ENCODE measurements at places on chromosomes 5 and 9.

- DNase-seq = no peak
Observed at GRCh38 chr9:133518706-133519449, 5.9 kb downstream of the MYMK start.

DNA sequence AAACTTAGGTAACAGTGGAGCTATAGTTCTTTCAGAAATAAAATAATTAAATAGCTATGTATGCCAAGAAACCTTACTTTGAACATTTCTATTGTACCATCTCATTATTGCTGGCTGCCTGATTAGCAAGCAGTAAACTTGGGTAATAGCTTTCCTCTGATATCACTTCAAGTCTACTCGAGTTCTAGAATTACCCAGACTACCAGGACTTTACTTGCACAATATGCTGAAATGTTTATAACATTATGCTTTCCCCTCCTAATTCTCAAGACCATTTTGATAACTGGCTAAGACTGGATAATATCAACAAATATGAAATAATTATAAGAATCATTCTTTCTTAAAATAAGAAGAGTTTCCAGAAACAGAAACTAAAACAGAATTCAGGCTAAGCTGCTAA is 512.6 kb downstream of the RAB3C start:
- no peak for DNase-seq

- DNase-seq = no peak
Observed at GRCh38 chr5:55623789-55624188, 88.3 kb downstream of the SLC38A9 start.

DNA sequence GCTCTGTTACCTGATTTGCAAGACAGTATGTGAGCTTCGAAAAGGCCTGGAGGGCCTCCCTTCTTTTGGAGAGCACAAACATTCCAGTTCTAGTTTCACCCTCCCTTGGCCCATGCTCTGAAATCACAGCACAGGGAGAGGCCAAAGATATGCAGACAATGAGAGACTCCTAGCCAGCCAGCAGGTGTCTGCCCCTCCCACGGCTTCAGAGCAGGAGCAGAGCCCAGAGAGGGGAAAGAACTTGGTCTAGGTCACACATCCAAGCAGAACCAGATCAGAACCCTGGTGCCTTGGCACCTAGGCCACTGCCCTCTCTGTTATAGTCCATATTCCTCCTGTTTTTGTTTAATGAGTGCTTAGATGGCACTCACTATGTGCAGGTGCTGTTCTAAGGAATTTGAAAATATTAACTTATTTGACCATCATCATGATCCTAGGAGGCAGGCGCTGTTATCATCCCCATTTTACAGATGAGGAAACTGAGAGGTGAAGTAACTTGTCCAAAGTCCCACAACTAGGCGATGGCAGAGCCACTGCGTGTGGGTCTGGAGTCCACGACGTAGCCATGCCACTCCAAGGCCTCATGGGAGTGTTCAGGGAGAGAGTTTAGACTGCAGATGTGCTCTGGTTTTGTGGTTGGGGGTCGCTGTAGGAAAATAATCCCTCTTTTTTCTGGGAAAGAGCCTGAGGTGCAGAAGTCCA is 27.2 kb downstream of the TMOD1 start:
- DNase-seq = no peak

DNA sequence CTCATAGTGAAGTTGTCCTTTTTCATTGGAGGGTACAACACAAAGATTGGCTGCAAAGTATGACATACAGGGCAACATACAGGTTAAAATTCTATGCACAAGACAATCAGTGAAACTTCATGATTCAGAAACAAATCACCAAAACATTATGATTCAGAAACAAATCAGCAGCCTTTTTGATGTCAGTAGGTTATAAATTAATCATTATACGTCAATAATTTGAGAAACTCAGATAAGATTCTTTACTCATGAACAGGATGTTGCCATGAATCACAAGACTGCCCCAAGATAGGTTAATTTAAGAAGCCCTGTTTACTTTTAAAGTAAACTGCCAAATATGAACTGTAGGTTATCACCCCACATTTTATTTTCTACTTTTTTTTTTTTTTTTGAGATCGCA is 62.2 kb upstream of the IL33 start:
- no peak for DNase-seq

- DNase-seq = no peak
Observed at GRCh38 chr9:125850106-125850632, 103.0 kb downstream of the PBX3 start.

DNA sequence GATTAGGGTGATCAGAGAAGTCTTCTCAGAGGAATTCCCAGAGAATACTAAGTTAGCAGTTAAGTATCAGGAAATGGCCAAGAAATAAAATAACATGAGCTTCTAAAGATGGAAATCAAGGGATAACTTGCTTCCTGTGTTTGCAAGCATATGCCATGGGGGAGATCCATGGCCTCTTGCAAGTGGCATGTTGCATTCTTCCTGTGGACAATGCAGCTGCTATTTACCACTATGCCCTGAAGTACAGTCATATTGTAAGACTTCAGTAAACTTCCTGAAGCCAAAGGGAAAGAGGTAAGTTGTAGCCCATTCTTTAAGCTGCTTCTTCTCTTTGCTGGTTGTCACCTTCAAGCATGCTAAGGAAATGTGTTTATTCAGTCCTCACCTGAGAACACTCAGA is 154.7 kb upstream of the RUSC2 start:
- no peak for DNase-seq

- DNase-seq = no peak
Observed at GRCh38 chr9:72462340-72462739, 59.1 kb upstream of the TMC1 start.

GRCh38 chr5:177409043-177409801 is at the start of gene F12:
Gene F12, minus strand, starts transcription at chr5:177409564. Its CDS starts 37 bp downstream, at chr5:177409527.
- DNase-seq = no peak

DNA sequence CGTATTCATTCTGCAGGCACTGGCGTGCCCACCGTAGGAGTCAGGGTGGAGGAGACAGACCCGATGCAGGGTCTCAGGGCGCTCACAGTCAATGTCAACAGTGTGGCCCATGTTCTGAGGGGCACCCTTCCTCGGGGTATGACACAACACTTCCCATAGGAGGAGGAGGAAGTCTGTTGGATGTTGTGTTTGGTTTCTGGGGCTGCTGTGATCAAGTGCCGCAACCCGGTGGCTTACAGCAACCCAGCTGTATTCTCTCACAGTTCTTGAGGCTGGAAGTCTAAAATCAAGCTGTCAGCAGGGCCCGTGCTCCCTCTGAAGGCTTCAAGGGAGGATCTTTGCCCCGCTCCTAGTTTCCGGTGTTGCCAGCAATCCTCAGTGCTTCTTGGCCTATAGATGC is 5.6 kb upstream of the HNRNPAB start:
- no peak for DNase-seq

- DNase-seq = no peak
Observed at GRCh38 chr9:113875459-113876150, 504 bp upstream of the ZNF618 start.

DNA sequence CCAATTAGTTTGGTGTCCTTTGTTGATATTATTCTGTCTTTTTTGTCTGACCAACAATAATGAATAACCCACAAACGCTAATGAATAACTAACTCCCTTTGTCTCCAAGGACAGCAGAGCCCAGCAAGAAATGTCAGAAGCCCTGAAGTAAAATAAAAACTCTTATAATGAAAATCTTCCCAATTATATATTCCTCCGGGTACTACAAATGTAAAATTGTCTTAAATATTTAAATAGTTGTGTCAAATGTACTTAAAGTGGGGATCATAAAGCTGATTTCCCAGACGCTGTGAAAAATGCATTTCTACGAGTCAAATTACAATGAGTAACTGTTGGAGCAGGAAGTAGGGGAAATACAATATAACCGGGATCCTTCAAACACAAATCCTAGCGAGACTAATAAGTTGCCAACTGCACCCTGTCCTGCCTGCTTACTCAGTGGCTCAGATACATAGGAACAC is 22.3 kb downstream of the GLIS3 start:
- DNase-seq = no peak

DNA sequence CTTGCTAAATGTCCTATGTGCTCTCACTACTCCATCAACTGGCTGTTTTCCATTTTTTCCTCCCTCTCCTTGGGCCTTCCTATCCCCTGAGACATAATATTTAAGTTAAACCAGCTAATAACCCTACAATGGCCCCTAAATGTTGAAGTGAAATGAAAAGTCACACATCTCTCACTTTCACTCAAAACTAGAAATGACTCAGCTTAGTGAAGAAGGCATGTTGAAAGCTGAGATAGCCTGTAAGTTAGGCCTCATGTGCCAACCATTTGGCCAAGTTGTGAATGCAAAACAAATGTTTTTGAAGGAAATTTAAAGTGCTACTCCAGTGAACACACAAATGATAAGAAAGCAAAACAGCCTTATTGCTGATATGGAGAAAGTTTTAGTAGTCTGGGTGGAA is 48.8 kb upstream of the CDH10 start:
- no peak for DNase-seq

- no peak for DNase-seq
Observed at GRCh38 chr5:171582849-171583248, 163.4 kb downstream of the FGF18 start.

DNA sequence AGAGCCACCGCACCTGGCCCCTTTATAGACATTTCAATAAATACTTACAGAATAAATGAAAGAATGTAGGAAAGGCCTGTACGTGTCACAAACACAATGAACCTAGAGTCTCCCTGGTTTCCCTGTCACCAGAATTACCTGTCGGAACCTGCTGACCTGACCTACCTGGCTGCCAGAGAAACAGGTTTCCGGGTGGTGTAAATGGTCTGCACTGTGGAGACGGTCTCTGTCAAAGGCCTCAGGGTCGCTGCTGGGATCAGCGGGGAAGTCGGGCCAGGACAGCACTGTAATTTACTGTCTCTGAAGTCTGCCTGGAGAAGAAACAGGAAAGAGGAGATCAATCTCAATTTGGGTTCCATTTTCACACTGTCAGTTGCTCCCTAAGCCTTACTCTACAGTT is 9.3 kb upstream of the FRRS1L start:
- DNase-seq = no peak

- DNase-seq = peak; percentile 46
Observed at GRCh38 chr5:152505442-152506042, 100.5 kb upstream of the NMUR2 start.

- no peak for DNase-seq
Observed at GRCh38 chr5:90131383-90132133, 278.0 kb downstream of the CETN3 start.

DNA sequence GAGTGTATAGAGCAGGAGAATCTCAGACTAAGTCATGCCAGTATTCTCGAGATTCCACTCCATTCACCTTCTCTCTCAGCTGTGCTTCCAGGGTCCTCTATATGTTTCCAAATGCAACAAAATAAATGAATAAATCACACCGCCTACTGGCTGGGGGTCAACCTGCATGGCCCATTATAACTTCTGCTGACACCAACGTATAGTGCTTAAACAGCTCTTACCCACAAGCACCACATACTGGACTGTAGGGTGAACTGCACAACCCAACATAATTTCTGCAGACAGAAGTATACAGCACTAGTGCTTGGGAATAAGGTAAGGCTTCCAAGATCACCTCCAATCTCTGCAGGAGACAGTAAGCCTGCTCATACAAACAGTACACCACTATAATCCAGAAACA is 33.1 kb upstream of the HTR4 start:
- DNase-seq = no peak

DNA sequence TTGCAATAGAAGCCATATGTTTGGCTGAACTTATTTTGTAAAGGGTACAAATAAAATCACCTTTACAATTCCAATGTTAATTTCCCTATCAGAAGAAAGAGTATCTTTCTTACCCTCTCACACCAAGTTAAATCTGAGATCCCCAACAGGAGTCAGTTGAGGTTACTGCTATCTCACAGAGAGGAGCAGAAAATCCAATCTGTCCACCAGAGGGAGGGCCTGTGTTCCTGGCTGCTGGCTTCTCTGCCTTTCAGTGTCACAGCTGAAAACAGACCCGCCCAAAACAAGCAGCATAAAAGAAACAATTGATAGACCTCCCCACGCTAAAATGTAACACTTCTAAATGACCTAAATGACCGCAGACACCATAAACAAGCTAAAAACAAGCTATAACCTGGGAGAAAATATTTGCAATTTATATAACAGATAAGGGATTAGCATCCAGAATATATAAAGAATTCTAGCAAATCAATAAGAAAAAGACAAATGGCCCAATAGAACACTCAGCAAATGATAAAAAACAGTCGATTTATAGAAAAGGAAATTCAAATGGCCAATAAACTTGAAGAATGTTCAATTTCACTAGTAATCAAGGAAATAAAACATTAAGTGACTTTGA is 24.5 kb upstream of the MVB12B start:
- peak; percentile 57 for DNase-seq

GRCh38 chr5:56064984-56065383 is 70.2 kb upstream of the IL6ST start:
- no peak for DNase-seq

GRCh38 chr9:108001237-108001636 is 511.7 kb upstream of the KLF4 start:
- no peak for DNase-seq

GRCh38 chr9:78438780-78439179 is 141.9 kb downstream of the PSAT1 start:
- no peak for DNase-seq

All from NCI-H2081 (cell line).